ENCODE measurements at places on chromosomes 5 and 9.

DNA sequence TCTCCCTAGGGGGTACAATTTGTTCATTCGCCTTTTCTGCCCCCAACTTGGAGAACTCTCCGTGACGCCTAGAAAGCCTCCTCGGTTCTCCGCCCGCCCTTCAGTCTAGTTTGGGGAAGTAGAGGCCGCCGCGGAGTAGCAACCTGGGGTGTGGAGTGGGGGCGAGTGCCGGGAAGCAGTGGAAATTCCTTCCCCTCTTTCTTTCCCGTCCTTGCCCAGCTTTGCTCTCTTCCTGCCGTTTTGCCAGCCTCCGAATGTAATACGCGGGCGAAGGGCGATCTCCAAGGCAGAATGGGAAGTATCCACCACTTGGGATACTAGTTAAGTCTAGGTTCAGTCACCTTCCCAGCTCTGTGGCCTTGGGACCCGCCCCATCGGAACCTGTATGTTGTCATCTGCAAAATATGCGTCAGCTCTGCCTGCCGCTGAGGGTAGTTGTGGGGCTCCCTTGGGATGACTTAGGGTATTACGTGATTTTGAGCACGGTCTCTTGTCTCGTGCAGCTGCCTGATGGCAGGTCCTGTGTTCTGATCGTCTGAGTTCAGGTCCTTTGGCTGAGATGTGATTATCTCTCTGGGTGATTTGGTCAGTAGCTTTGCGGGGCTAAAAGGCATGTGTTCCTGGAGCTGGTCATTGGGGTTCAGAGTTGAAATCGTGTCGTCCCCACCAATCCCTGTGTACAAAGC lies 724 bp downstream of the PAM start:
- DNase-seq = peak; percentile 70

DNA sequence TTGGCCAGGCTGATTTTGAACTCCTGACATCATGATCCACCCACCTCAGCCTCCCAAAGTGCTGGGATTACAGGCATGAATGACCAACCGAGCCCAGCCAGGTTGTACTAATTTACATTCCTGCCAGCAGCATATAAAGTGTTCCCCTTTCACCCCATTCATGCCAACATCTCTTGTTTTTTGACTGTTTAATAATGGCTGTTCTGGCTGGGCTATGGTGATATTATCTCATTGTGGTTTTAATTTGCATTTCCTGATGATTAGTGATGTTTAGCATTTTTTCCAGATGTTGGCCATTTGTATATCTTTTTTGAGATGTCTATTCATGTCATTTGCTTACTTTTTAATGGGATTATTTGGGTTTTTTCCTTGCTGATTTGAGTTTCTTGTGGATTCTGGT lies 87.3 kb downstream of the INVS start:
- DNase-seq = peak; percentile 9

DNA sequence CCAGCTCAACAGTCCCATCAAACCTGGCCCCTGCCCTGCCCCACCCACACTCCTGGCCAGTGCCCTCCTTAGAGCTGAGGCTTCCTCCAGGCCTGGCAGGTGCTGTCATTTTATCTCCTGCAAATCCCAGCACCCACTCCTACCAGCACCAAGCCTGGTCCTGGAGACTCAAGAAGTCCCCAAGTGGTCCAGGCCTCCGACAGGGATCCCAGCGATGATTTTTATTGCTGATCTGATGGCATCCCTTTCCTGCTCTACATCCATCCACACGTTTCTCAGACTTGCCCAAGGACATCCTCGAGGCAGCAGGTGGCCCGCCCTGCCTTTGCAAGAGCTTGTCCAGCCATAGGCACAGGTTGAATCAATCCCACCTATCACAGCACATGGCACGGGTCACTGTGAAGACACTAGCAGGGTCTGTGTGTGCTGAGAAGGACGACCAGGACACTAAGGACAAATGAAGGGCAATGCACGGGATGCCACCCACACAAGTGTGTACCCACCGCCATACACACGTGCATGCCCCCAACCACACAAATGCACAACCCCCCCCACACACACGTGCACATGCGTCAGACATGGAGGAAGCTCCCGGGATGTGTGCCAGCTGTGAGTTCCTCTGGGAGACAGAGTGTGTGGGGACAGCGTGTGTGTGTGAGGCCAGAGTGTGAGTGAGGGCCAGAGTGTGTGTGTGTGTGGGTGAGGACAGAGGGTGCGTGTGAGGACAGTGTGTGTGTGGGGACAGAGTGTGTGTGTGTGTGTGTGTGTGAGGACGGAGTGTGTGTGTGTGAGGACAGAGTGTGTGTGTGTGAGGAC lies 62.4 kb upstream of the UBAC1 start:
- peak; percentile 63 for DNase-seq

GRCh38 chr5:32445287-32445758 lies 783 bp upstream of the ZFR start:
- DNase-seq = no peak
